ENCODE measurements at places on chromosomes 6 and 20.

DNA sequence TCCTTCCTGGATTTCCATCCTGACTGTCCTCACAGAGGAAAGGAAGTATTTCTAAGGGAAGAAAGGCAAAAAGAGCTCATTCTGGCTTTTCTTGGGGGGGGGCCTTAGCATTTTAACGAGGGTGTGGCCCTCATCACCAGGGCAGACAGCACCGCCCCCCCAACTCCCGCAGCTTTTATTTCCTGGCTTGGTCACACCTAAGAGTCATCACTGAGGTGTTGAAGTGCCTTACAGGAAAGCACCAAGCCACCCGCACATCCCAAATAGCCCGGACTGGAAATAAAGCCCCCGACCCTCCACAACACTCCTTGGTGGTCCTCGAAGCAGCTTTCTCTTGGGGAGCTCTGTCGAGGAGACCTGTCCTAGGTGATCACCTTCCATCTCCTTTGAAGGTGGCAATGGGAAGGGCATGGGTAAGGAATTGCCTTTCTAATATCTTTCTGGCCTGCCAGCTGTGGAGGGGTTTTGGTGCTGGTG, 1.3 kb downstream of the PTK7 start:
- DNase-seq: no peak

GRCh38 chr6:130981409-130981808, 81.6 kb downstream of the EPB41L2 start:
- no peak for DNase-seq

GRCh38 chr6:144519426-144519825, 234.3 kb downstream of the UTRN start:
- DNase-seq: no peak

DNA sequence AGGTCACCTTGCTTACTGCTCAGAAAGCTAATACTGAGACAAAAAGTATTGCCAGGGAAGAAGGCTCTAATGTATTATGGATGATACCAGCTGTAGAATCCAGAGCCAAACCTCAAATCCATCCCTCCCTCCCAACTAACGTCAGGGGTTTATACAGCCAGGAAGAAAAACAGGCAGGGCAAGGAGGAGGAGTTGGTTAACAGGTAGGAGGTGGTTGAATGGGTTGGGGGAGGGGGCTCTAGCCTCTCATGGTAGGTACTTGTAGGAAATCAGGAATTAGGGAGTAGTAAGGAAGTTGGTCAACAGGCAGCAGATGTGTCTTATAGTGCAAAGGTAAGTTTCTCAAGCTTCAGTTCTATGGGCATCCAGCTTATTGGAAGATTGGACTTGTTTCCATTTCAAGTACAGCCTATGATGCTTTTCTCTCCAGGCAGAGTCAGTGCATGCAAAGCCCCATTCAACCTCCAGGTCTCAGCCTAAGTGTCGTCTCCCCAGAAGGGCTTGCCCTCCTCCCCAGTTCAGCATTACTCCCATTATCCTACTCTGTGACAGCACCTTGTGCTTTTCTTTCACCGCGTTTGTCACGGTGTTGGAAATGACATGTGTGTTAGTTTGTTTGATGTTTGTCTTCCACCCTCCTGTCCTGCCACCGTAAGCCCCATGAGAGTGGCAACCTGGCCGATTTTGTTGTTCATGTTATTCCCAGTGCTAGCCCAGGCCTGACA, 38.1 kb downstream of the PNLDC1 start:
- no peak for DNase-seq

DNA sequence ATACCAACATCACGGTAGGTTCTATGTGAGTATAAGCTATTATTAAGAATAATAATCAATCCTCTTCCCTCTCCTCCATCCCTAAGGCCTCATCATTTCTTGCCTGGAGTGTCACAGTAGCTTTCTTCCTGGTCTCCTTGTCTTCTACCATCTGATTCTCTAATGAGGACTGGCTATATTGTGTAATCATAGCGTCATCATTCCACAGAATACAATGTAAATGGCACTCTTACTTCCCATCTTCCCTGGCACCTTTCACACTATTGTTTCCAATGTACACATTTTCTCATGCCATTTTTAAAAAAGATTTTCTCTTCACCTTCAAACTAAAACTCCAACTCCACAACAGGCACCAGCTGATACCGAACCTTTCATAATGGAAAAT, 2.2 kb upstream of the BTN3A2 start:
- no peak for DNase-seq

GRCh38 chr20:19851861-19852260, 93.8 kb downstream of the RIN2 start:
- DNase-seq: no peak

DNA sequence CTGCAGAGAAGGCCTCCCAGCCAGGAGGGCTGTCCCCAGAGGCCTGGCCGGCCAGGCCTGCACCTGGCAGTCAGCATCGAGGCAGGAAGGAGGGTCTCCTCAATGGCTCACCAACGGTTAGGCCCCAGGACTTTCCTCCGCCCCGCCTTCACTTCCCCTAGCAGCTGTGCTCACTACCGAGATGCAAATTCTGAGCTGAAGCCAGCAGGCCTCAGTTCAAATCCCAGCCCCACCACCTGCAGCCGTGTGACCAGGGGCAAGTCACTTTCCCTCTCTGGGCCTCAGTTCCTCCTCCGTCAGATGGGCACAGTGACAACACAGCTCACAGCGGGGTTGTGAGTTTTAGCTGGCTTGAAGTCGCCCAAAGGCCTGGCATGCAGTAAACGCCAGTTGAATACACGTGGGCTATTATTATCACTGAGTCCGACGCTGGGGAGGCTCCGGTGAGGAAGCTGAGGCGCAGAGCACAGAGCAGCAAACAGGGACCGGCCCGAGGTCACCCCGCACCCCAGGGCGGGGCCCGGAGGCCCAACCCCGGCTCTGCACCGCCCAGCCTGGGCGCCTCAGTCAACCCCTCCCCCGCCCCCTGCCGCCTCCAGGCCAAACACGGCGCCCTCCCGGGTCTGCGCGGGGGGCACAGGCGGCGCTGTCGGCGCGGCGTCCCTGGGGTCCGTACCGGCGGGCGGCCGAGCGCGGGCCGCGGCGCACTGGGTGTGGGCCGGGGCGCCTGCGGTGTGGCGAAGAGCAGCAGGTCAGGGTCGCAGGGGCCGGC, 671 bp downstream of the E2F1 start:
- DNase-seq: peak; percentile 81

- no peak for DNase-seq
Measured at GRCh38 chr20:36018208-36018988, 50.0 kb downstream of the CNBD2 start.

DNA sequence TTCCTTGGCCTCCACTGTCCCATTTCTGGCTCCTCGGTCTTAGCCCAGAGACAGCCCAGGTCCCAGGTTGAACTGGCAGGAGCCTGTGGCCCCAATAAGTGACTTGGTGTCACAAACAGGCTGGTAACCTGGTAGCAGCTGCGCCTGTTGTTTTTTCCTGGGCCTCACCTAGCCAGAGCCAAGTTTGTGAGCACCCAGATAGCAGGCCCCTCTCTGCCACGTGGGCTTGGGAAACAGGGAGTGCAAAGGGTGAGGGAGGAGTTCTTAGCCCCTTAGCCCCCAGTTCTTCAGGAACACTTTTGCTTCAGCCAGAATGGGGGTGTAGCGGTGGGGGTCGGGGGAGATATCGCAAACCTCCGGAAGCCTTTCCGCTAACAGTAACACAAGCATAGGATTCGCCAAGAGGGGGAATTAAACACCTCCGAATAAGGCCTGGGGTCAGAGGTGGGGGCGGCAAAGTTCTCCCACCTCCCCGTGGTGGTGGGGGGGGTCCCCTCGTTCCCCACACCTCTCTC, 760 bp downstream of the C6orf132 start:
- no peak for DNase-seq

DNA sequence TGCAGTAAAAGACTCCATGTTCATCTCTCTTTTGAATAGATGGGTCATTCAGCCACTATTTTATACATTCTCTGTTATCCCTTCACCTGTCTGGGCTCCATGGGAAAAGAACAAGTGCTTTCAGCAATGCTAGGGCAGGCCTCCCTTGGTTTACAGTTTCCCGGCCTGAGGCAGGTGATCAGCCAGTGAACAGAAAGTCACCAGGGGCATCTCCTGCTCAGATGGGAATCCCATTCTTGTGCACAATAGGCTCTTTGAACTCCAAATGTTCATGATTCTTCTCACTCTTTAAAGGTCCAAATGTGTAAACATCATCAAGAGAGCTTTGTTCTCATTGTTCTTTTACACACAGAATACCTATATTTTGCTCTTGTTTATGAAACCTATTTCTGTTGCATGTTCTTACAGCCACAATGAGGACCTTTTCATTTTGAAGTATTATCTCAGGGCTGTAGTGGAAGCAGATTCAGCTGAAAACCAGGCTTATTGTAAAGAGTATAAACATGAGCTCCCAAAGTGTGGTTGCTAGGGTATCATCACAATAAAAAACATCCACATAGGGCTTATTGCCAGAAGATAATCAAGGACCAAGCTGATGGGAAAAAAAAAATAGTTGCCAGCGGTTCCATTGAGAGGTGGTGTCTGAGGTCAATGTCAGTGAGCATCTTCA, 267.1 kb upstream of the SGK1 start:
- DNase-seq: no peak

GRCh38 chr6:74764486-74764885, 441.4 kb downstream of the COL12A1 start:
- DNase-seq: no peak

- DNase-seq: peak; percentile 79
Measured at GRCh38 chr20:63475209-63475608, 2.8 kb upstream of the KCNQ2 start.

DNA sequence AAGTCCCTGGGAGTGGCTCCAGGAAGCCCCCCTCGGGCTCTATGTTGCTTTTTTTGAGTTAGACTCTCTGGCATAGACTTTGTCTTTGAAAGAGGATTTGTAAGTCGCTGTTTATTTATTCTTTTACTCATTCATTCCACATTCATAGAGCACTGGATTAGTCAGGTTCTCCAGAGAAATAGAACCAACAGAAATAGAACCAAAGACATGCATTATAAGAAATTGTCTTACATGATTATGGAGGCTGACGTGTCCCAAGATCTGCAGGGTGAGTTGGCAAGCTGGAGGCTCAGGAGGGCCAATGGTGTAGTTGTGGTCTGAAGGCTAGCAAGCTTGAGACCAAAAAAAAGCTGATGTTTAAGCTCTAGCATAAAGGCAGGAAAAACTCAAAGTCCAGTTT, 98.3 kb upstream of the CHD6 start:
- no peak for DNase-seq

DNA sequence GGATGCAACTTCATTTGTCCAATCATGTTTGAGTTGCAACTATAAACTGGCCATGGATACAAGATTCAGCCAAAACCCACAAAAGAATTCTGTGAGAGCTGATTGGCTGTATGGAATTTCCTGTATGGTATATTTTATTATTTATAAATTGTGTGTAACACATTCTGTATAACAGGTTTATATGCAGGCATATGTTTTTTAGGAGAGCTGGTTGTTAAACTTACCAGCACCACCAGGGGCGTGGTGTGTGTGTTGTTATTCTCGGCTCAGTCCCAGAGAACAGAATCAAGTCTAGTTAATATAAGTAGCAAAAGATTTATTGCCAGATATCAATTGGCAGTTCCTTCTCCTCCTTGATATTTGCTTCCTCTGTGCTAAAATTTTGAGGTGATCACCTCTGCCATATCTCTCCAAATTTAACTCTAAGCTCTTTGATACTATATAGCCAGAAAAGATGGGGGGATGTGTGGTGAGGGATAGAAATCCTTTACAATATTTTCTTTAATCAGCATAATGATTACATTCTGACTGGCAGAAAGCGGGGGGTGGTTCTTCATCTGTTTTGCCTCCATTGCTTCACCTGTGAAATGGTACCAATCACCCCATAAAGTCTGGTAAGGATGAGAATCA, 22.9 kb downstream of the CNBD2 start:
- no peak for DNase-seq

- DNase-seq: no peak
Measured at GRCh38 chr20:24679448-24680047, 210.1 kb downstream of the SYNDIG1 start.

- DNase-seq: no peak
Measured at GRCh38 chr6:163926642-163927041, 512.1 kb downstream of the QKI start.

GRCh38 chr6:111591370-111591900, 14.2 kb downstream of the TRAF3IP2 start:
- no peak for DNase-seq

- no peak for DNase-seq
Measured at GRCh38 chr6:117110146-117110545, 155.2 kb upstream of the VGLL2 start.

DNA sequence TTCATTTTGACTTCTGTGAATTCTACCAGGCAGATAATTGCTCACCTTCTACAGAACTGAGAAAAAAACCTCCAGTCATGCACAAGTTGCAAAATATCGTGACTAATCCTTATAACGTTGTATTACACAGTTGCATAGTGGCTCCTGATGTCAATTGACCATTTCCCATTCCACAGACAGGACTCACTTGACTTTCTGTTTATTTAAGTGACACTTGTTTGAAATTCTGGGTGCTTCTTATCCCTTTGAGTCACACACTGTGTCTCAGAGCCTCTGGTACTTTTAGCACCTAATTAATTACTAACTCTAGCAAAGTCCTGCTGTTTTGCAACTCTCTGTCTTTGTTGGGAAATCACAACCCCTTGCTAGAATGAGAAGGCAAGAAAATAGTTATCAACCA, 16.2 kb upstream of the RSPO3 start:
- DNase-seq: no peak

DNA sequence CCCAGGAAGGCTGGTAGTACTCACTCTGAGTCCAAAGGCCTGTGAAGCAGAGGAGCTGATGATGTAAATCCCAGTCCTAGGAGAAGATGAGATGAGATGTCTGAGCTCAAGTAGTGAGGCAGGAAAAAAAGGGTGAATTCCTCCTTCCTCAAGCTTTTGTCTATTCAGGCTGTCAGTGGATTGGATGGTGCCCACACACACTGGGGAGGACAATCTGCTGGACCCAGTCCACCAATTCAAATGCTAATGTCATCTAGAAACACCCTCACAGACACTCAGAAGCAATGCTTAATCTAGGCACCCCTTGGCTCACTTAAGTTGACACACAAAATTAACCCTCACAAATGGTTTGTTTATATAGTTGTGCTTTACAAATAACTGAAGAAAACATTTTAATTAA, 94.6 kb downstream of the CD109 start:
- no peak for DNase-seq

DNA sequence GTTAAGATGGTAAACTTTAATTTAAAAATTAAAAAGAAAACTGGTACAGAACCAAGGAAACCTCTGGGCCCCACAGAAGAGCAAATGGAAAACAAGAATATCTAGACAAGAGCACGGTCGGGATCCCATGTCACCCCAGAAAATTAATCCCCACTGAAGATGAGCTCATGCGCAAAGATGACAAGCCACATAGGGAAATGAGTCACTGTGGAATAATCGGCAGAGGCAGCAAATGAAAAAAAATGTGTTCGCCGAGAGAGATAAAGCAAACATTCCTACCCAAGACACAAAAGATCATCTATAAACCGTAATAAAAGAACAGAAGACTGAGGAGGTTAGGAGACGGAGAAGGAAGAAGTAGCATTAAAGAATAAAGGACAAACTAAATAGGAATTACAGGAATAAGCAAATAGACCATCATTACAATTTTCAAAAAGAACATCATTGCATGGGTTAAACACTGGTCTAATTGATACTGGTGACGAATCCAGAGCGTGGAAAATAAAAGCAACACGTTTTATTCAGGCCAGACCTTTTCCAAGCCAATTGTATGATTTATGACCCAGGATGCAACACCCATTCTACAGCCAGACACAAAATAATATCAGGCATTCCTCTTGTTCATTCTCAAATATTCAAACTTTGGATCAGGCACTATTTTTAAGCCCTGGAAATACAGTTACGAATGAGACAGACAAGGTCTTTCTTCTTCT, 138.0 kb upstream of the ARID1B start:
- DNase-seq: no peak

- DNase-seq: no peak
Measured at GRCh38 chr6:33730611-33731010, 16.1 kb downstream of the IP6K3 start.
